NCI-H1436 treated with DMSO at 0.1 percent for 48 hours (cell line): ENCODE measurements at places on chromosomes 2 and 18.
A peak's percentile ranks its signal among the peaks of the same experiment; 100 is the strongest.

DNA sequence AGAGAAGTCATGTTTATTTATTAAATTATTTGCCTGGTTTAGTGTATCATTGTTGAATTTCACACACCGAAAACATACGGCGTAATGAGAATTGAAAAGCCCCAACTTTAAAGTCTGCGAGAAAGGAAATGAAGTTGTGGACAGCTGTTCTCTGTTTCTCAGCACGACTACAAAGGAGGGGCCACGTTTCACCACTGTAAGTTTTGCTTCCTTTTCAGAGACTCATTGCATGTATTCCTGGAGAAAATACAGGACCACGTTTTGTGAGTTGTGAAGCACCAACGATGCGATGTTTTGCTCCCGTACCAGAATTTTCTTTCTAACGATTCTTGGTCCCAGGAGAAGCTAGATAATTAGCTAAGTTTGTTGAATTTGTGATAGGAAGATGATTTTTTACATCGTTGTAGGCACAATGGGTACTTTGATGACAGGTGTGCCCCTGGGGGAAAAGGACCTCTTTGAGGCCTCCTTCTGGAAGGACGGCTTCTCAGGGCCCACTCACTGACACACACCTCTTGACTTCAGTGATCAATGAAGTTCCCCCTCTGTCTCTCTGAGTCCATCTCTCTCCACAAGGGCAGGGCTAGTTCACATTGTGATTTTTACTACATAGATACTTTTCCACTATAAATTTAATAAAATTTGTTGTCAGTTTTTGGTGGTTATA, 23.7 kb upstream of the ACKR3 start:
- no peak for DNase-seq

DNA sequence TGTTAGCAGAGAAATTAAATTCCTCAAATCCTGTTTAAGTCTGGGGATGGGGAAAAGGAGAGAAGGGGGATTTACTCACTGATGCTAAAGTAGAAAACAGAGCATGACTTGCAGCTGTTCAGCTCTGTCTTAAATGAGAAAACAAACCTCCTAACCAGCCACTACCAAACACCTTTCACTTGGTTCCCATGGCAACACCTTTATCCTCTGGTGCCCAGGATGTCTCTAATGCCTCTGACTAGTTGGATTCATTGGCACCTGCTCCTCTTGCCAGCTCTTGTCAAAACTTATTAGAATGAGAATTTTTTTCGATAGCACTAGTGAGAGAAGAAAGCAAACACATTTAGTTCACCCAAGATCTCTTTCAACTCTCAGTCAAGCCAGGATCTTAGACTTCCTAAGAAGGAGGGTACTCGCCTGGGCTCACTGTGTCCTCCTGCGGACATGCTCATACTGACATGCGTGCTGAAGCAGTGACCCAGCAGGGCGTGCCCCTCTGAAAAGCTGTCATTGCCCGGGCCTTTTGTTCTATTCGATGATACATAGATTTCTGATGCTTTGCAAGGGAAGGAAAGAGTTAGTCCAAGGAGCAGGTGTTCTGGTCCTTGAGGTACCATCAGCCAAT, 656.0 kb upstream of the CELF4 start:
- peak; percentile 37 for DNase-seq

GRCh38 chr18:55475916-55476315, 112.1 kb downstream of the TCF4 start:
- DNase-seq: no peak

DNA sequence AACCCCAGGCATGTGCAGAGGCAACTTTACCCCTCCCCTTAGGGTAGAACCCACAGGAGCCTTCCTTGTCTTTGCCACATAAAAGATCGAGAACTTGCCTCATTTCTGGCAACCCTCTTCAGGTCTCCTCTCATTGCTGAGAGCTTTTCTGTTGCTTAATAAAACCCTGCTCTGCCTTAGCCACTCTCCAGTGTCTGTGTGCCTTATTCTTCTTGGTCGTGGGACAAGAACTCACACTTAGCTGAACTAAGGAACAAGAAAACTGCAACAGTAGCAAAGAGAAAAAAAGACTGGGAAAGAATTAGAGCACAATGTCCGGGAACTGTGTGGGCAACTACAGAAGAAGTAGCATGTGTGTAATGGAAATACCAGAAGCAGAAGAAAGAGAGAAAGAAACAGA, 56.2 kb upstream of the SMIM21 start:
- no peak for DNase-seq

- no peak for DNase-seq
Observed at GRCh38 chr2:109257653-109258052, 128.6 kb downstream of the SH3RF3 start.

DNA sequence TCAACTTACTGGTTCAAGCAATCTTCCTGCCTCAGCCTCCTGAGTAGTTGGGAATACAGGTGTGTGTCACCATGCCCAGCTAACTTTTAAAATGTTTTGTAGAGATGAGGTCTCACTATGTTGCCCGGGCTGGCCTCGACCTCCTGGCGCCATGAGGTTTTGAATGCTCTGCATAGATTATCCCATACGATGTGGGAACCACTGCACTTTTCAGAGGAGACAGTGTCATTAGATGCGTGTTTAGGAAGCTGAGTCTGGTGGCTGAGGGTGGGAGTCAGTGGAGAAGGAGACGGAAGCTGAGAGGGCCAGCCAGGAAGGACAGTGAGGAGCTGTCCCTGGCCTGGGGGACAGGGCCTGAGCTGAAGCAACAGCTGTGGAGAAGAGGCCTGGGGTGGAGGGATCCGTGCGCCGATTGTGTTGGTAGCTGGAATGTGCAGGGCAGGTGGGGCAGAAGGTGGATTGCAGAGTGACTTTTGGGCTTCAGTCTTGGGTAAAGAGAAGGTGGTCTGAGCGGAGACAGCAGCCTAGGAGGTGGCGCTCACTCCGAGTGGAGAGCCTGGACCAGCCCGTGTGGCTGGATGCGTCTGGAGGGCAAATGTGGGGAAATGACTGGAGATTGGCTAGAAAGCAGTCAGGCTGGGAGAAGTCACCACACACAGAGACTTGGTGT, 68.0 kb downstream of the LDLRAD4 start:
- no peak for DNase-seq

- no peak for DNase-seq
Observed at GRCh38 chr2:170501421-170502043, 213.6 kb upstream of the SP5 start.

DNA sequence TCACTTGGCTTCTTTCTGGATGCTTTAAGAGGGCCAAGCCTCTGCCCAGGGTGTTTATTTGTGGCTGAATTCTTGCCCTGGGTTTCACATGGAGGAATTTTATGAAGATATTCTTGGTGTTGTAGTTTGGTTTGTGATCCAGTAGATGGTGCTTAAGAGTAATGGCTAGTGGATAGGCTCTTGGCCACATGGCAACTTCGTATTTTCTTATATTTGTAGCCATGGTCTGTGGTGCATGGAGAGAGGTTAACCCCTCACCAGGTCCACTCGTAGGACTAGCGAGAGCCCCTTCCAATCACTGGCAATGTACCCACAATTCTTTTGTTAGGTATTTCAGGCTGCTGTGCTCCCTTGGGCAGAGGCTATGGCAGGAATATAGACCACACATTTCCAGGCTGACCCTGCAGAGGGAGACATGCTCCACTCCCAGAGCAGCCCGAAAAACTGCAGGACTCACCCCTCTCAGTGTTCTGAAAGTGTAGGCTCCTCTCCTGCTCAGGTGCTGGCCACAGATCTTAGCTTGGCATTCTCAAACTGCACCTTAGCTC, 582.1 kb upstream of the SETBP1 start:
- DNase-seq: no peak

DNA sequence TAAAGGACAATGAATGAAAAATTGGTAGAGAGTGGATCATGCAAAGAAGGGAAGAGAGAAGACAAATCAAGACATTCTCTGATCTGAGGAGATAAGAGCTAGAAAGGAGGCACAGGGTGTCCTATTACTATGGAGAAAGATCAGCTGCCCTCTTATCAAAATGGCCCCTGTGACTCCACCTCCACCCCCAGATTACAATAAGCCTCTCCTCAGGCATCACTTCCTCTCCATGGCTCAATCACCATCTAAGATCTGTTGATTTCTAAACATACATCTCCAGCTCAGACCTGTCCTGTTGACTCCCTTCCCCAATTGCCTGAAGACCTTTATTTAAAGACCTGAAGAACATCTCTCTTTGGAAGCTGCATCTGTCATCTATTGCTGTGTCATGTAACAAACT, 43.2 kb downstream of the SP100 start:
- DNase-seq: no peak

DNA sequence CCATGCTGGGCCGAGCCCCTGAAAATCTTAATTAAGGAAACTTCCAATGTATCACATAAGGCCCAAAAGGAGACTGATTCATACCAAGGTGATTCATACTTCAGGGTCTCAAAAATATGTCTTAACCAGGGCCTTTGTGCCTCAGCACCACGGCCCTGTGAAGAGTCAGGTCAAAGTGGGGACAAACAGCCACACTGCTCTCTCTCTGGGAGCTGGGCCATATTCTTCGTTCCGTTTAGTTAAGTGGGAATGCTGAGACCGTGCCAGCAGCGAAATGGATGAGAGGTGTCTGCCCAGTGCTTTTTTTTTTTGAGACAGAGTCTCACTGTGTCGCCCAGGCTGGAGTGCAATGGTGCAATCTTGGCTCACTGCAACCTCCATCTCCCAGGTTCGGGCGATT, 9.3 kb upstream of the PTMA start:
- DNase-seq: no peak

GRCh38 chr2:22360735-22361374, 1024.1 kb upstream of the KLHL29 start:
- no peak for DNase-seq

- no peak for DNase-seq
Observed at GRCh38 chr18:60050821-60051220, 151.0 kb downstream of the PMAIP1 start.

DNA sequence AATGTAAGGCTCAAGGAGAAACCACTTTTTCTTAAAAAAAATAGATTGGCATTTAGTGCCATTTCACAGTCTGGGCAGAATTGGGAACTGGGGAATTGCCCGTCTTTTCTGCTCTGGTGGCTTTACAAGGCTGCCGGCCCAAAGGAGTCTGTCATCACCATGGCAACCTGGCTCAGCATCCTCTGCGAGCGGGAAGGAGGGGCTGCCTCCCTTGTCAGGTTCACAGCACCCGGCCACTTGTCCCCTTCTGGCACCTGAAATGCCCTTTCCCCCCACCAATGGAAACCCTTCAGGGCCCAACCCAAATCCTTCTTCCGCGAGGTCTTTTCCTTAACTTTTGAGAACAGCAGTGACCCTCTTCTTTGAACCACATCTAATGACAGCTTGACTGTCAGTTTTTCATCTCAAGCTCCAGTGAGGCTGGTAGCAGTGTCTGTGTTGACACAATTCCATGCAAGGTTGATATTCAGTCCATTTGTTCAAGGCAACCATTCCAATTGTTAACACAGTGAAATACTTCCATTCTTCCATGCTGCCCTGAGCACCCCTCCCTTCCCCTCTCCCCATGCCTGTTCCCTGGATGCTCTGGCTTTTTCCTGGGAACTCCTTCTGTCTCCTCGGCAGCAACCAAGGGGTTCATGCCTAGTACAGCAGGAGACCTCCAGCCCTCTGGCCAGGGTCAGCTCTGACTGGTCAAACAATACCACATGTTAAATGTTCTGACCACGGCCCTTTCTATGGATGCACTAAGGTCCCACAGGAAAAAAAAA, 79.6 kb downstream of the DNER start:
- DNase-seq: no peak

DNA sequence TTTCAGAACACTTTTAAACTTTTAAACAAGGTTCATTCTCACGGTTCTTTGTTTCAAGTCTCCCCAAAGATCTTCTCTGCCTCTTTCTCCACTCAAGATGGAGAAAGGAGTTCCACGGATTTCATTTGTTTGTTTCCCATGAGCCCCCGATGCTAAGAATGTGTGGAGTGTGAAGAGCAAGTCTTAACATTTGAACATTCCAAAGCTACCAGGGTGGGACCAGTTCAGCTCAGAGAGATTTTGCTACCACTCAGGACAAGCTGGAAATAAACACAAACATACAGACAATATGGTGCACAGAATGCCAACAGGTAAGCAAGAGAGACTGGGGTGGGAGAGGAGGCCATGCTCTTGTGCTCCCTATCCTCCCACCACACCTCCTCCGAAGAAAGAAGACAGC, 56.7 kb downstream of the SPRED2 start:
- no peak for DNase-seq

- DNase-seq: peak; percentile 57
Observed at GRCh38 chr18:41371156-41372045, 583.6 kb upstream of the PIK3C3 start.

DNA sequence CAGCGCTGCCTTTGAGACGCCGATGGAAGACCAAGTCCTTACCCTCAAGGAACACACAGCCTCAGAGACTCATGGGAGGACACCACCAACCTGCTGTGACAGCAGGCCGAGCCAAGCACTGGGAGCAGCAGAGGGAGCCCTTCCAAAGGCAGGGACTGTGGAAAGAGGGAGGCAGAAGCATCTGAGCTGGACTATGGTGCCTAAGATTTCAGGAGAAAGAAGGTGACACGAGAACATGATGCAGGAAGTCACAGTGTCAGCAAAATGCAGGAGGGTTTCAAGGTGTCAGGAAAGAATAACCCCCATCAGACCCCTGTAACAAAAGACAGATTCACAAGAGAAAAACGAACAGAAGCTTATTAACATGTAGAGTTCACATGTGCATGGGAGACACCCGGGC, 24.2 kb upstream of the COX7A2L start:
- no peak for DNase-seq

GRCh38 chr18:32763293-32763692, 9.5 kb downstream of the KLHL14 start:
- no peak for DNase-seq

DNA sequence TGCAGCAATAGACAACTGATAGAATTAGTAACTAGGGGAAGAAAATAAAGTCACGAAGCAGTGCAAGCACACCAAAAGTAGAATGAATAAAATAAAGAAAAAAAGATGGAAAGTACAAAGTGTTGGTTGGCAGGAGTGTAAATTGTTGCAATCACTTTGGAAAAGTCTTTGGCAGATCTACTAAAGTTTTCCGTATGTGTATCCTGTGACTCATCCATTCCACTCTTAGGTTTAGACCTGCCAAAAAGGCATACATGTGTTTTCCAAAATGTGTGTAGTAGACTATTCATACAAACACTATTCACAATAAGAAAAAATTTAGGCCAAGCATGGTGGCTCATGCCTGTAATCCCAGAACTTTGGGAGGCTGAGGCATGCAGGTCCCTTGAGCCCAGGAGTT, 282.1 kb upstream of the FSIP2 start:
- no peak for DNase-seq

GRCh38 chr18:57333940-57334339, 18.4 kb upstream of the ST8SIA3 start:
- no peak for DNase-seq

DNA sequence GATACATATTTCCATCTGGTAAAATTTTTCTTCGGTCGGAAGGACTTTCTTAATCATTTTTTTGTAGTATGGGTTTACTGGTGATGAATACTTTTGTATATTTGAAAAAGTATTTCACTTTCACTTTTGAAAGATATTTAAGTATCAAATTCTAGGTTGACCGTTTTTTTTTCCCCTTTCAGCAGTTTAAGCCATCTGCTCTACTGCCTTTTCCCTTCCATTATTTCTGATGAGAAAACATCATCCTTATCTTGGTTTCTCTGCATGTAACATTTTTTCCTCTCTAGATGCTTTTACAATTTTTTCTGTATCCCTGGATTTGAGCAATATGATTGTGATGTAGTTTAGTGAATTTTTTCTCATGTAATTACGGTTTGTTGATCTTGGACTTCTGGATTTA, 87.0 kb downstream of the MTX2 start:
- no peak for DNase-seq
